ENCODE measurements at places on chromosomes 7 and 10. TPM values are rescaled to one million over a fixed set of nuclear protein-coding genes. Genes with fewer than 3 reads are reported as not detected.

GRCh38 chr7:108066486-108066885, 63.5 kb upstream of the LAMB1 start:
- no peak for DNase-seq

DNA sequence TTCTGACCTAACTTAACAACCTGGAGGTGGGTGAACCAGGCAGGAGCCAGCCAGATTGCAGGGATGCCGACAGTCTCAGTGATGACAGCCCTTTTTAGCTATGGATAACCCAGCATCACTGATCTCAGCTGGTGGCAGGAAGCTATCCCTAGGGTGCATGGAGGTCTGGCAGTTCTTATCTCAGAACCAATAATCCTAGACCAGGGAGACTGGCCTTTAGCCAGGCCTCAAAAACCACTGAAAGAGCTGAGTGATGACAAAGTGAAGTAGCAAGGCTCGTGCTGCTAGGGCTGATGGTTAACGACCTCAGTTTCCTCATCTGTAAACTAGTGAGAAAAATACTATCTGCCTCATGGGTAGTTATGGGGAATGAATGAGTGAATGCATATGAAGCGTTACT, 112.5 kb downstream of the RALA start:
- DNase-seq, result no peak

- no peak for DNase-seq
Observed at GRCh38 chr10:78746155-78746763, 322.5 kb upstream of the ZMIZ1 start.

- no peak for DNase-seq
Observed at GRCh38 chr7:25255611-25256332, 27.5 kb upstream of the NPVF start.

DNA sequence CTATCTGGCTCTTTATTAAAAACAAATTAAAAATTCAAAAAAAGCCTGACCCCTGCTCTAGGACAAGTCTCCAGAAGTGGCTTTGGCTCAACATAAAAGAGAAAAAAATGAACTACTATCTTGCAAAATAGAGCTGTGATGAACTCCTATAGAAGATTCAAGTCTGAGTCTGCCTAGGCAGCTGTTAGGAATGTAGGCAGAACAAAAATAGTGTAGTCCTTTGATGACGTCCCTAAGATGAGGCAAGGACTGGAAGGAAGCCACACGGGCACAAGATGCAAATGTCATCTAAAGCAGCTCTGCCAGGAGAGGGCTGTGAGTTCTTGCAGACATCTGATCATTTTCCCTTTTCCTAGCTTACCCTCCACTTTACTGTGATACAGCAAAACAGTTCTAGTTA, 20.5 kb downstream of the ASNS start:
- DNase-seq, result no peak

GRCh38 chr10:3102720-3103427, 35.5 kb downstream of the PFKP start:
- no peak for DNase-seq

Gene CFAP46
- polyA plus RNA-seq, result not detected

Gene HGF
- not detected for polyA plus RNA-seq
